ENCODE measurements at places on chromosomes 2 and 18.

- no peak for DNase-seq
These were observed 89.7 kb downstream of the POLE4 start for GRCh38 chr2:75047992-75048625.

DNA sequence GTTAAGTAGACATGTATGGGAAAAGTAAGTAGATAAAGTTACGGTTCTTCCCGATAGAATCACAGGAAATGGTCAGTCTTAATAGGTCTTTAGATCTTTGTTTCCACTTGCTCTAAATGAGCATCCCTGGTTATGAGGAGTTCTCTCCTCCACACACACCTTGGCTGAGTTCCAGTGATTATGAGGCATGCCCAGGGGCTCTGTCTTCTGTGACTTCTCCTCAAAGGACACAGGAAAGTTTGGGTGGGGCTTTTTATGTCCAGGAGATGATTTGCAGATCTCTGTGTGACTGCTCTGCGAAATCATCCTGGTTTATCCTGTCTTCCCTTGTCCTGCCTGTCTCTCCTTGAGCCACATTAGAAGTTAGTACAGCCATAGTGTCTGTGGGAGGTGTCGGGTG, 83.9 kb upstream of the EML6 start:
- DNase-seq, result no peak

GRCh38 chr18:12658426-12659138, 675 bp upstream of the SPIRE1 start:
- DNase-seq, result peak; percentile 21

DNA sequence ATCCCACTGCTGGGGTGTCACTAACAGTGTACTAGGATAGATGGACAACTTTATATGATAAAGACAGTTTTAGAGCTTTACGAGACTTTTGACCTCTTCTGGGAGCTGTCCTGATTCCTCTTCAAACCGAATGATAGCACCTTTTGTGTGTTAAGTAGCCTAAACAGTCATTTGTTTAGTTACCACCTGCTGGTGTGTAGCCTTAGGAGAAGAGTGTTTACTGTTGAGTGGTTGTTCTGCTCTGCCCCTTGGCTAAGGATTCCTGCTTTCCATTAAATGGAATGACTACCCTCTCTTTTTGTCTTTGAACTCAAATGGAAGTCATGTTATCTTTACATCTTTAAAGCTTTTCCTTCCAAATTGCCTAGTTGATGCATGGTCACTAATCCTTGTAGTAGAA, 28.0 kb upstream of the MGAT5 start:
- no peak for DNase-seq

DNA sequence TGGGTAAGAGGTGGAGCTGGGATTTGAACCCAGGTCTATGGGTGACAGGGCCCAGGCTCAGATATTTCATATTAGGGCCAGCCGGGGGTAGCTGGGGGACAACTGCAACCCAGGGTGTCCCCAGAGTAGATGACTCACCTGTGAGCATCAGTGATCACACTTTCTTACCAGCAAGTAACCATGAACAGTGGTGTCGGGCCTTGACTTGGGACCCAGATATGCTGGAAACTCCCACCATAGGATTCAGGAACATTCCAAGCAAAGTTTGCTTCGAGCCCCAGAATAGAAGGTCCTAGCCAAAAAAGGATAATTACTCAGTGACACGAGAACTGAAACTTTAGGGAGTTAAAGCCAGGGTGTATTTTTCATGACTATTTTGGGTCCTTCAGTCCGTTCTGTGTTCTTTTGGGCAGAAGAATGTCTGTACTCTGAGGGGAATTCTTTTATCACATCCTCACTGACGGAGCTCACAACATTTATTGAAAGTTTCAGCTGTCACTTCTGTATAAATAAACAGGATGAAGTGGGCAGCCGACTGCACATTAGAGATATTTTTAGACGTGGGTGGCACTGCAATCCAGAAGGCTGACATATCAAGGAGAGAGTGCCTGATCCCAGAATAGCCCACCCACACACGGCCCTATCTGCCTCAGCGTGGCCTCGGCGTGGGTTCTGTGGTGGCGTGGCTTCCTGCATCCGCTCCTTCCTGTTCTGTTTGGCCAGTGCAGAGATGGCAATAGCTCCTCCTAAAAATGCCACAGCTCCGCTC, 45.6 kb downstream of the RAMP1 start:
- DNase-seq, result no peak
